Colonic mucosa (tissue), 4 donors: ENCODE measurements at places on chromosomes 1 and 21. TPM values are rescaled to one million over a fixed set of nuclear protein-coding genes. Genes with fewer than 3 reads are reported as not detected.

DNA sequence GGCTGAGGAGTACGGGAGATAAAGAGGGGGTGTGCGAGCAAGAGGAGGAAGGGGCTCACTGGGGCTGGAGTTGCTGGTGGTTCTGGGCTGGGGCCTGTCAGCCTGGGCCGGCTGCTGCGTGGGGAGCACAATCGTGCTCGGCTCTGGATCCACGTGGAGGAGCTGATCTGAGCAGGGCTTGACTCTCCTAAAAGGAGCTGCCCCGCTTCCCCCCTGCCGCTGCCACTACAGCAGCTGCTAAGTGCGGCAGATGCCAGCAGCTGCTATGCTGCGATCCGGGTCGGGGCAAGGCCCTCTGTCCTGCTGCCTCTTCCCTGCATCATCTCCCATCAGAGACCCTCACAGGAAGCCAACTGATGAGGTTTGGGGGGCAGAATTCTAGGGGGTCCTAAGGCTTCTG lies 165.9 kb downstream of the PCBP3 start:
- no peaks in the 10 kb centered on the region for H3K36me3 ChIP-seq
- no peak overlapping the region for H3K4me3 ChIP-seq
- H3K27me3 ChIP-seq: no peaks in the 10 kb centered on the region
- no peaks in the 10 kb centered on the region for H3K4me1 ChIP-seq
- H3K27ac ChIP-seq: no peak overlapping the region

DNA sequence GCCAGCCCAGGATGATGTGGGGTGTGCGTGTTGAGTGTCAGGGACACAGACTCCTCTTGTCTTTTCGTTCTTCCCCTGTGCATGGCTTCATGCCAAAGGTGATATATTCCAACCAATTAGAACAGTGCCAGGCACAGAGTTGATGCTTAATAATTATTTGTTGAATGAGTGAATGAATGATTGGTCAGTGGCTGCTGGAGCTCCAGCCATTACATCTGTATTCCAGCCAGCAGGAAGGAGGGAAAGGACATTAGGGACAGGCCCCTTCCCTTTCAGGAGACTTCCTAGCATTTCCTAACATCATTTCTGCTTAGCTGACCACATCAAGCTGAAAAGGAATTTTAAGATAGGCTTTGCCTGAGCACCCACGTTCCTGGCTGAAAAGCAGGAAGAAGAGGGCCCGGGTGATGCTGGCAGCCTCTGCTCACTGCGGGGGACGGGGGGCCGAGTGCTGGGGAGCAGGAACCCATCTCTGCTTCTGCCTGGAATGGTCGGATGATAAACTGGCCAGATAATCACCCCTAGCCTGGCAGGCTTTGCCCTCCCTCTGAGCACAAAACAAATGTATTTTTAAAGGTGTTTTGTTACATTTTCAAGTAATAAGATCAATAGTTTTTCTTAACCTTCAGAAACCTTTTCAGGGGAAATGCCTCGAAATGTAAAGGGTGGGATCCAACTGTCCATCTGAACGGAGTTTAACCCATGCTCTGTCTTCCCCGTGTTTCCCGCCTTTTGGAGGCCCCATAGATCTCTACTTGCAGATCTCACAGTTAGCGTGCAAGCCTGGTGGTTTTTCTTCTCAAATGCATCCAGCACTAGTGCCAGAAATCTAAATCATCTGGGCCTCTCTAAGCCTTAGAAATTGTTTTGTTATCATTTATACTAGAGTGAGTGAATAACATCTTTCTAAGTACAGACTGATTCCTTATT lies 39.0 kb downstream of the SLC37A1 start:
- H3K36me3 ChIP-seq: peaks cover 8% of the 10 kb centered on the region
- H3K27ac ChIP-seq: no peak overlapping the region
- no peak overlapping the region for H3K4me3 ChIP-seq
- no peaks in the 10 kb centered on the region for H3K4me1 ChIP-seq

DEPDC1 gene
- total RNA-seq: 24.1 TPM

GRCh38 chr21:37058261-37058660 lies 14.6 kb downstream of the PIGP start:
- peaks cover 4% of the 10 kb centered on the region for H3K4me1 ChIP-seq
- no peak overlapping the region for H3K27ac ChIP-seq
- no peak for DNase-seq

GRCh38 chr1:211944733-211945500 lies 90.4 kb downstream of the INTS7 start:
- peak; percentile 81 for DNase-seq
- H3K27me3 ChIP-seq: no peaks in the 10 kb centered on the region
- H3K4me3 ChIP-seq: no peak overlapping the region
- no peaks in the 10 kb centered on the region for H3K4me1 ChIP-seq
- H3K27ac ChIP-seq: no peak overlapping the region
- H3K36me3 ChIP-seq: no peaks in the 10 kb centered on the region

GRCh38 chr1:66367369-66367768 lies 166.6 kb upstream of the SGIP1 start:
- no peaks in the 10 kb centered on the region for H3K4me1 ChIP-seq
- no peak overlapping the region for H3K4me3 ChIP-seq
- no peak for DNase-seq
- H3K27ac ChIP-seq: no peak overlapping the region
- no peaks in the 10 kb centered on the region for H3K36me3 ChIP-seq
- H3K27me3 ChIP-seq: no peaks in the 10 kb centered on the region

ST6GALNAC5 gene
- 2.1 TPM for total RNA-seq
